ENCODE measurements at places on chromosomes 13 and 19.
A peak's percentile ranks its signal among the peaks of the same experiment; 100 is the strongest.

- no peak for DNase-seq
Measured at GRCh38 chr19:8699908-8700307, 1.3 kb upstream of the ACTL9 start.

GRCh38 chr13:28357247-28357825 lies 137.6 kb downstream of the FLT1 start:
- no peak for DNase-seq

GRCh38 chr13:31274390-31274789 lies 74.6 kb downstream of the B3GLCT start:
- DNase-seq: no peak

GRCh38 chr19:51637362-51637978 lies 7.3 kb upstream of the SIGLEC5 start:
- no peak for DNase-seq

DNA sequence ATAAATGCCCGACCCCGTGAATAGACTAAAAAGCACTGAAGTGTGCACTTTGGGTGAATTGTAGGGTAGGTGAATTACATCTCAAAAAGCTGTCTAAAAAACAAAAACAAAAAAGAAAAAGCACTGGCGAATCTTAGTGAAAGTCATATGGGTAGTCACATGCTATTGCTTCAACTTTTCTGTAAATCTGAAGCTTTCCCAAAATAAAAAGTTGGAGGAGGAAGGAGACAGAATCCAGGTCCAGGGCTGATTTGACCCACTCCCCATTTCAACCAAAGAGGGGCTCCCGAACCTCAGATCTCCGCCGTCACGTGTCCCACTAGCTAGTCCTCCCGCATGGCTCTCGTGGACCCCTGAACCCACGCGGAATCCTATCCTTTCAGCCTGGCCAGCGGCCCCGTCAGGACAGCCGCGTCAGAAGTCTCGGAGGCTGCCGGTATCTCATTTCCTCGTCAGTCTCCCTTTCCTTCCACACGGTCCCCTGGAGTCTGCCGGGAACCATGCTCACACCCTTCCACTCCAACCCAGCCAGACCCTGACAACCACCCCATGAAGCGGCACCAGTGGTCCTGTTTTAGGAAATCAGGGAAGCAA lies 6.1 kb downstream of the PPP1R12C start:
- DNase-seq: no peak

DNA sequence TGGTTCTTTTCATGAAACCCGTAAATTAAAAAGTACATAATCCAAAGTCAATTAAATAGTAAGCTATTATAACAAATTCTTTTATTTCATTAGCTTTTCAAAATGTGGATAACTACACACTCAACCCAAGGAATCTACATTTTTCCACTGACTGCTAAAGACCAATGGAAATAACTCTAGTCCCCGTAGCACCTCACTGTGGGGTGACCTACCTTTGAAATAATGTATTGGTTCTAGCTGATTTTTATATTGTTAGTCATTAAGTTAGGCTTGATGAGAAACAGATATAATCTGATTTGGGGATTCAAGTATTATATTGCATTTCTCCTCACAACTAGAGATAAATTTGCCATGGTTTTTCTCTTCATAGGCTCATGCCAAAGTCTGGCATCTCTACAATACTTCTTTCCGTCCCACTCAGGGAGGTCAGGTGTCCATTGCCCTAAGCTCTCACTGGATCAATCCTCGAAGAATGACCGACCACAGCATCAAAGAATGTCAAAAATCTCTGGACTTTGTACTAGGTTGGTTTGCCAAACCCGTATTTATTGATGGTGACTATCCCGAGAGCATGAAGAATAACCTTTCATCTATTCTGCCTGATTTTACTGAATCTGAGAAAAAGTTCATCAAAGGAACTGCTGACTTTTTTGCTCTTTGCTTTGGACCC lies 37.3 kb downstream of the KL start:
- no peak for DNase-seq

- DNase-seq: no peak
Measured at GRCh38 chr13:99983499-99984401, 2.2 kb downstream of the ZIC2 start.

DNA sequence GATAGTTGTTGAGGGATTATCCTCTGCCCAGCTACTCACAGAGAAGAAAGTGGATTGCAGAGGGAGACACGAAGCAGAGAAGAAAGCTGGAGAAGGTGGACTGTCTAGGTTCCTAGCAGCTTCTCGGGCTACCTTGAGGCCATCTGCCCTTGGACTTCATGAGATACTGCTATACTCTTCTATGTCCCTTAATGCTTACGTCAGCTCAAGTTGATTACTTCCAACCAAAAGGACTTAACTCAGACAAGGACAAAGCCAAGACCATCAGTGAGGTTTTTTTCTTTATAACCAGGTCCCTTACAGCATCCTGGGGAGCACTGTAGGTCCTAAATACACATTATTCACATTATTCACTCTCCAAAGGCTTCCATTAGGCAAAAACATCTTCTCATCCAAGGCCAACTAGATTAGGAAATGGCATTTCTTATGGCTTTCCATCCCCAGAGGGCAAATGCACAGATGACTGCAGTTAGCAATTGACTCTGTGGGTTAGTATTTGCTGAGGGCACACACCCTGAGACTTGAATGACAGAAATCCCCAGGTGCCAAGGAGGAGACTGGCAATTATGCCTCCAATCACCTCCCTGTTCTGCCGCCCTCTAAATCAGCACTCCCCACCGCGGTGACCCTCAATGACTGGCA lies 4.1 kb upstream of the UBE2L5 start:
- no peak for DNase-seq

- DNase-seq: no peak
Measured at GRCh38 chr13:107817647-107818287, 397.6 kb downstream of the LIG4 start.

DNA sequence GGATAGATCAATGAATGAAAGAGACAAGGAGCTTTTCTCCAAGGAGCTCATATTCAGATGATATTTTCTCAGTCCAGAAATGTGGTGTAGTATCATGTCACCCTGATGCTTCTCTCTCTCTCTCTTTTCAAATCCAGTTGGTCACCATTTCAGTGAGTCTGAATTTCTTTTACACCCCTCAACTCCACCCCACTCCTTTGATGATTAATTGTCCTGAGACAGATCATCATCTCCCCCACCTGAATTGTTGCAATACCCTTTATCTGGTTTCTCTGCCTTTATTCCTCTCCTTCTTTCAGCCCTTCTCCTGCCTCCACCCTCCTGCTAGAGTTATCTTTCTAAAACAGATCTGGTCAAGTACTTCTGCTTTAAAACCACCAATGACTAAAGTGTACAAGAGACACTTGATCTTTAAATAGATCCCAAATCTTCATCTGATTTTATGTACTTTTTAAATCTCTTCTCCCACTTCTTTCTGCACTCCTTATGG lies 299.8 kb downstream of the KLF5 start:
- DNase-seq: no peak

- DNase-seq: peak; percentile 75
Measured at GRCh38 chr19:29680447-29680846, 15.2 kb downstream of the PLEKHF1 start.

- no peak for DNase-seq
Measured at GRCh38 chr13:32825481-32825880, 190.7 kb upstream of the KL start.

DNA sequence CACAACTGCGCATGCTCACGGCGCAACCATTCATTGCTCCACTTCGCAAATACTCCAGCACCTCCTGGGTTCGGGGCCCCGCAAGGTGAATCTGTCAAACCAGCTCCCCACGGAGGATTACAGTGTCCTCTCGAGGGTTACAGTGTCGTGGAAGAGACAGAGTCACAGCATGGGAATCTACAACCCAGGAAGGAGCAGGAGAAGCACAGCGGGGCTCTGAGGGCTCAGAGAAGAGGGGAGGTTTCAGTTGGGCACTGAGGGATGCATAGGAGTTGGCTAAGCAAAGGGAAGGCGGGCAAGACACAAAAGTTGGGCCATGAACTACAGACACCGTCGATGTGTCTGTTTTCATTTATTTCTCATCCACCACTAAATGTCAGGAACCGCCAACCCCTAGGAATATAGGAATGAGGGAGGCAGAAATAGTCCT lies 1.0 kb upstream of the GTF2F1 start:
- no peak for DNase-seq

DNA sequence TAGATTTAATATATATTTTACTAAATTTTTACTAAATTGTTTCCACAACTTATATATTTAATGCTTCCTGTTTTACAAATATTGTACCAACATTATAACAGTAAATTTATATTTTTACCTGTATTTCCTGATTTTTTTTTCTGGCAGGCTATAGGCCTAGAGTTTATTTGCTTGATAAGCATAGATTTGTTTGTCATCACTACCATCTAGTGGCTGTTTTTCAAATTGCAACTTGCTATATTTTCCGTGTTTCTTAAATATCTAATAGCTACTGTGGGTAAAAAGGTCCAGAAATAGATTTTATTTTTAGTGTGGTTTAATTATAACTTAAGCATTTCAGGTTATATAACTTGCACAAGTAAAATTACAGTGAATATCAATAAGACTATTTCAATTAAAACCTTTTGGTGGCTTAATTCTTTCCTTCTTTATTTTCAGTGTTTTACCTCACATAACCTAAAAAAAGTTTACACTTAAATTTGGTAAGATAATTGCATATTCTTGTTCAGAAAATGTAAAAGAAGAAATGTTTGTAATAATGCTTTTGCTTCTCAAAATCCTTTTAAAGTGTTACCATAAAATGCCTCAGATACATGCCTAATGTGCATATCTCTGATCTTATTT lies 60.6 kb downstream of the NDFIP2 start:
- no peak for DNase-seq

DNA sequence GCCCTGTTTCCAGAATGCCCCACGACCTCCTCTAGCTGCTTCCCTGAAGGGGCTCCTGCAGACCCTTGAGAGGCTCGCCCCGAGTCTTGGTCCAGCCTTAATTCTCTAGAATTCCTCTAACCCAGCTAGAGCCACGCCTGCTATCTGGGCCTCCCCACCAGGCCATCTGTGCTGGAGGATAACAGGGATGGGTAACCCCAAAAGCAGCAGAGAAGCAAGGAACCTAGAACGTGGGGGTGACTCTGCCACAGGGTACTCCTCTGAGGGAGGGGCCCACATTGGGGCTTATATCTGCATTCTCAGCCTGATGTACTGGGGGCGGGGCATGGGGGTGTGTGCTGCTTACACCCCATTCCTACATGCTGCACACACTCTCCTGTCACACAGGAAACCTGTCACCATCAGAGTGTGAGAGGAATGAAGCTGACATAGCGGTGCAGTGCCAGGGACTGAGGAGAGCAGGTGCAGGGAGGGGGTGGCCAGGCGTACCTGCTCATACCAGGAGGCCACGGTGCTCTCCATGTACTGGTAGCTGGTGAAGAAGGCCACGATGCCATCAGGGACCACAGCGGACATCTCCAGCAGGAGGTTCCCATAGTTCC lies 13.8 kb downstream of the KLC3 start:
- DNase-seq: no peak

DNA sequence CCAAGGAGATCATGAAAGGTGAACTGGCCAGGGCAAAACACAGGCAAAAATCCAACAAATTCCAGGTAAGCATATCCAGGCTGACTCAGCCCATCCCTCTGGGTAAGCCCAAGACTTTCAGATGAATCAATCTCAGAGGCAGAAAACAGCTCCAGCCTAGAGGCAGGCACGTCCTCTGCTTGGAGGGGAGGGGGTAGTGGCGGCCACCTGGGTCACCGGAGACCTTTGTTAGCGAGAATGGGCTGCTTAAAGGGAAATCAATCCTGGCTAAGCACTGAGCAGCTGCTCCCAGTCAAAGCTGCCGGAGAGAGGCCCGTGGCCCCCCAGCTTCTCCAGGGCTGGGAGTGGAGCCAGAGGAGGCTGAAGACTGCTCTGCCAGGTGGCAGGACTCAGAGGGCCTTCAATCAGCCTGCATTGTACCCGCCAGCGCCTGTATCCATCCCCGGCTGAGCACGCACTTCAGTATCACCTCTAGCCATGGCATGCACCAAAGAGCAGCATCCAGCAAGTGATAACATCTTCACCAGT lies 48.2 kb downstream of the PIN1 start:
- no peak for DNase-seq

GRCh38 chr13:30415430-30416030 lies 6.8 kb upstream of the UBE2L5 start:
- no peak for DNase-seq

GRCh38 chr13:48199404-48199946 lies 33.5 kb upstream of the ITM2B start:
- no peak for DNase-seq

DNA sequence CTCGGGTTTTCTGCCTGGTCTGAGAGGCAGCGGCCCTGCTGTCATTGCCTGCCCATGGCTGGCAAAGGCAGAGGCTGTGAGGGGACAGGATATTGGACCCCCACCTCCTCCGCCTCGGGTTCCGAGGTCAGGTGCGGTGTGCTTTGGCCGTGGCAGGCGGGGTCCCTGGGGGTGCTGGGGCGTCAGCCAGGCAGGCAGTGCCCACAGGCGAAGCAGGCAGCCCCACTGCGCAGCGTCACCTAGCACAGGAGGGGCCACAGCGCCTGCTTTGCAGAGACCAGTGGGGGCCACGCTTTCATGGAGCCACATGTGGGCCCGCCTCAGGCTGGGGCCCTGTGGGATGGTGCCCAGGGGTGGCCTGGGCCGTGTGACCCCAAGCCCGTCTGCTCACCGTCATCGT lies 96.0 kb downstream of the KDM4B start:
- DNase-seq: no peak

DNA sequence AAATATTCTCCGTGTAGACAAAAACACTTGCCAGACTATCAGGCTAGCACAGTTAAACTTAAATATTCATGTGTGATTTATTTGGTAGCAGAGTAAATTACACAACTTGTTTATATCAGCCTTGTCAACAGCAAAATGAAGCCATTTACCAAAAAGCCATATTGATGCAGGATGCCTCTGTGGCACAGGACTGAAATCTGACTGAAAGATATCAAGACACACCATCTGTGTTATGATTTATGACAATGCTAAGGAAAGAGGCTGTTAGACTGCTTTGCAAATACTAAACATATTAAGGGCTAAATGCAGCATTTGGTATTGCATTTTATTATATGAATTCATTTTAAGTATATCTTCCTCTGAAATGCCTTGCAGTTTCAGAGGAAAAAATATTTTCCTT lies 44.8 kb upstream of the FNDC3A start:
- DNase-seq: no peak

DNA sequence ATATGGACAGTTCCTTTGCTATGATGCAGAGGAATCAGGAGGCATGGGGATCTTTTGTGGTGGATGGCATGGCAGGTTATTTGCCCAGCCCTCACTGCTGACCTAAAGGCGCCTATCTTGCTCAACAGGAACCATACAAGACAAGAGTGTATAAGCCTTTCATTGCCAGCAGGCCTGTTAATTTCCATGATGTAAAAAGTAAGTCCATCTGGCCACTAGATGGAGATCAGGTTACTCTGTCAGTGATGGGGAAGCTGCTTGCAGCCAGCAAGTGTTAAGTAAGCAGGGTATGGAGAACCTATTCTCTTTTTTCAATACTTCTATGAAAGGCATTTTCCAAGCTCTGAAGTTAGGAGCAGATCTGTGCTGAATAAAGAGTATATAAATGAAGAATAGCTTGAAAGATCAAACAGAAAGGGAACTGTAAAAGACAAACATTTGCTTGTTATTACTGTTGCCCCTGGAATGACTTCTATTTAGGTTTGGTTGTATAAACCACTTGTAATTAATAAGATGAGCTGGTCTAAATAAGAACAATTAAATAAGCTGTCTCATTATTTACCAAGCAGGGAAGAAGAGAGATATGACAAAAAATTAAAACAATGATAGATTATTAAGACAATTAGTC lies 210.9 kb downstream of the RGCC start:
- DNase-seq: peak; percentile 17

- DNase-seq: no peak
Measured at GRCh38 chr13:106796280-106797047, 228.5 kb upstream of the ARGLU1 start.

Data from stimulated activated CD4-positive, alpha-beta T cell treated with anti-CD3 and anti-CD28 coated beads, Interleukin-4, amount 100 ng/mL, for 4 hours (primary cell).